ENCODE measurements at places on chromosomes 1 and 21. TPM values are rescaled to one million over a fixed set of nuclear protein-coding genes. Genes with fewer than 3 reads are reported as not detected.

The SRM gene
- total RNA-seq: 37.5 TPM

The KCTD3 gene
- total RNA-seq: 54.3 TPM

The DNAJC28 gene
- total RNA-seq: 1.2 TPM

The CCDC185 gene
- total RNA-seq: not detected

The CHD5 gene
- 0.24 TPM for total RNA-seq

The RAP1GAP gene
- total RNA-seq: not detected

The C4BPA gene
- total RNA-seq: not detected

The TMOD4 gene
- total RNA-seq: not detected

The TFF1 gene
- total RNA-seq: not detected

The CSRP1 gene
- total RNA-seq: 258 TPM

The KRTAP19-3 gene
- not detected for total RNA-seq
